ENCODE measurements at places on chromosomes 7 and 10. TPM values are rescaled to one million over a fixed set of nuclear protein-coding genes. Genes with fewer than 3 reads are reported as not detected.

Gene RHOBTB1
- not detected for total RNA-seq

Gene FAM25C
- total RNA-seq = not detected

Gene FAM241B
- total RNA-seq = 10.2 TPM

Gene CBLL1
- total RNA-seq = 49.6 TPM

Gene KCNMA1
- not detected for total RNA-seq

Gene NPFFR1
- not detected for total RNA-seq

Gene CALHM1
- total RNA-seq = not detected

Gene BEND7
- not detected for total RNA-seq

Gene ABCA13
- total RNA-seq = not detected

Gene CDK14
- 1.6 TPM for total RNA-seq

Gene GRB10
- 2.8 TPM for total RNA-seq

Gene HYAL4
- not detected for total RNA-seq

Gene NYAP1
- total RNA-seq = 0.37 TPM

Gene FZD8
- 0.41 TPM for total RNA-seq

Gene SLC26A3
- total RNA-seq = not detected

Gene FAM131B
- total RNA-seq = 0.54 TPM

Data from activated T-helper 1 cell treated with anti-CD3 and anti-CD28 coated beads, Interleukin-12 subunit alpha, Interleukin-12 subunit beta, Interleukin-2, Interleukin-4 antibody, amounts not matched to agents 30 ng/mL and 10 ng/mL and 1 ng/mL, durations not matched to agents 14 hours and 24 hours and 36 hours (primary cell).